CD4-positive, alpha-beta T cell treated with Interleukin-6 at 100 ng/mL for 8 hours (primary cell): ENCODE measurements at places on chromosomes 5 and 9.

DNA sequence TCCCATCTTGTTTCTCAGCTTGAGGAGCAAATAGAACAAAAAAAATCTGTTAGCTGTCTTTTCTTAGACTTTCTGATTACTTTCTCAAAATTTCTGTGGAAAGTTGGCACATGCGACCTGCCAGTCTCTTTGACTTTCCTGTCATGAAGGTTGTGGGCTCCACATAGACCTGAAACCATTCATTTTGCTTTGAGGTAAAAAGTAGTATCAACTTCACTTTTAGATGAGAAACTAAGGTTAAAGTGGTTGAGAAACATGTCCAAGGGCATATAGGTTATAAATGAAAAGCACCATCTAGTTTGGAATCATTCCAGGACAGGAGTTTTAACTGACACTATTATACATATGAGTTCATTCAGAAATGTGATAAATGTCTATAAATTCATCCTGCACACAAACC, 42.7 kb downstream of the ST8SIA4 start:
- no peak for DNase-seq

DNA sequence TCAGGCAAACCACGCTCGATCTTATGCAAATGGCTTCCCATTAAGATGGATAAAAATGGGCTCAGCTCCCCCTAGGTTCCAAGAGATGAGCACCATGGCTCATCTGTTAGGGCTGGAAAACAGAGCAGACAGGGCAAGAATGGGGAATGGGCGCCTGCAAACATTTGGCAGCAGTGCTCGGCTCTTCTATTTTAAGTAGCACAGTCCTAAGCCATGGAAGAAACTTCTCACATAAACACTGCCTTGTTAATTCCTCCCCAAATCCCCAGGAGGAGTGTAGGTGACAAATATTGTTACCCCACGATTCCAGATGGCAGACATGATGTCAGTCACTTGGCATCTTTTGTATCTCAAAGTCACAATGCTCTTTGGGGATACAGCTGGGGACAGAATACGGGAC, 221.8 kb downstream of the ICE1 start:
- DNase-seq: no peak

DNA sequence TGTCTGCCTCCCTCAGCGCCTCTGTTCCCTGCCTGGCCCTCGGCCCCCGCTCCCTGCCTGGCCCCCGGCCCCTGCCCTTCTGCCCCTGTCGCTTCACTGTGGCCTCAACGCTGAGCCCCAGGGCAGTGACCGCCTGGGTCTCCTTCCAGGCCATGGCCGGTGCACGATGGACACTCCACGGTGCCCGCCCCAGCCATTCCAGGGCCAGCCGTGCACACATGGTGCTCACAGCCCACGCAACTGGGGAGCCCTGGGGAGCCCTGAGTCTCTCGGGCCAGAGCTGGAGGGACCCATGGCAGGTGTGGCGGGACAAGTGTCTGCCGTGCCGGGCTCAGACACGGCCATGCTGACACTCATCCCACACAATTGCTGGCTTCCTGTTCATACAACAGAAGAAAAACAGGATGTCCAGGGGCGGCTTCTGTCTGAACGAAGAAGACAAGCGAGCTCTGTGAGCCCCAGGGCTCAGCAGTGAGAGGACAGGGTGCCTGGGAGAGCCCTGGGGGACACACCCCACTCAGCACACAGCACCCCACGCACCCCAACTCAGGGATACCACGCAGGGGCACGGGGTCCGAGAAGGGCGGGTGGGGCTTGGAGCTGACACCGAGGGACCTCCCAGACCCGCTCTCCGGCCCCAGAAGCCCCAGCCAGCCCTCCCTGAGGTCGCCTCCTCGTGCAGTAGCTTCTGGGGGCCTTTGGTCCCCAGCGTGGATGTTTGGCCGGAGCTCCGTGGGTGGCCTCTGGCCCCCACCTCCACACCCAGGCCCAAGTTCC, 35.7 kb downstream of the EXD3 start:
- peak; percentile 61 for DNase-seq

- DNase-seq: no peak
Observed at GRCh38 chr9:14071484-14071883, 242.5 kb downstream of the NFIB start.

DNA sequence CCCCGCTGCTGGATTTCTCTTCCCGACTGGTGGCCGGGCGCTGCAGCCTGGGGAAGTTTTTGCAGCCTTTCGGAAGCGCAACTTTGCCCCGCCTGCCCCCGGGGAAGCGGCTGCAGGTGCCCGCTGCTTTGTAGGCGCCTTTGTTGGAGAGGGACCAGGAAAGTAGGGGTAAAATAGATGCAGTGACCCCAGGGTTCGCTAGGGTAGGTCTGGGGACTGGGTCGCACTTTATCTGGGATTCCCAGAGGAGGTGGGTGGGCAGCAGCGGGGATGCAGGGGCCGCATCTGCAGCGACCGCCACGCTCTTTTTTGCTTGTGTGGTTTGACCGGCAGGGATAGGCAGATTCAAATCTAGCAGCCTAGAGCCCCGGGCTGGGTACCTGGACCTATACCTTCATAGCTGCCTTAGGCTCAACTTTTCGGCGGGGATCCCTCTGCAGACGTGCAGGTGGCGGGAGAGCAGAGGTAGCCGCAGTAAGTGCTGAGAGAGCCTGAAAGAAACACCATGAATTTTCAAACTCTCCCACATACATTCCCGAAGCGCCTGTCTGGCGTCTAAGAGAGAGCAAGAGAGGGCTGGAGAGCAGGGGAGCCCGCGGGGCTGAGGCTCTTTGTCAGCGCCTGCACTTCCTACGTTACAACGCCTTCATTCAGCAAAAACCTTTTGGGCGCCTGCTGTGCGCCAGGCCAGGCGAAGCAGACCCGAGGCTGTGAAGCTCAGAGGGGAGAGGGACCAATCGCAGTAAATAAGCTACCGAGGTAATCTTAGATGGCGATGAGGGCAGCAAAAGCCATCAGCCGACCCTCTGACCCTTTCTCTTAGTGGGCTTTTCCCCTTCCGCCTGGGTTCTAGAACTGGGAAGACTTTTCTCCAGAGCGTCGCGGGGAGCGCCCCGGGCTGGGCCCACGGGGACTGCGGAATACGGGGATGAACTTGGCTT, 642 bp downstream of the SV2C start:
- DNase-seq: no peak

DNA sequence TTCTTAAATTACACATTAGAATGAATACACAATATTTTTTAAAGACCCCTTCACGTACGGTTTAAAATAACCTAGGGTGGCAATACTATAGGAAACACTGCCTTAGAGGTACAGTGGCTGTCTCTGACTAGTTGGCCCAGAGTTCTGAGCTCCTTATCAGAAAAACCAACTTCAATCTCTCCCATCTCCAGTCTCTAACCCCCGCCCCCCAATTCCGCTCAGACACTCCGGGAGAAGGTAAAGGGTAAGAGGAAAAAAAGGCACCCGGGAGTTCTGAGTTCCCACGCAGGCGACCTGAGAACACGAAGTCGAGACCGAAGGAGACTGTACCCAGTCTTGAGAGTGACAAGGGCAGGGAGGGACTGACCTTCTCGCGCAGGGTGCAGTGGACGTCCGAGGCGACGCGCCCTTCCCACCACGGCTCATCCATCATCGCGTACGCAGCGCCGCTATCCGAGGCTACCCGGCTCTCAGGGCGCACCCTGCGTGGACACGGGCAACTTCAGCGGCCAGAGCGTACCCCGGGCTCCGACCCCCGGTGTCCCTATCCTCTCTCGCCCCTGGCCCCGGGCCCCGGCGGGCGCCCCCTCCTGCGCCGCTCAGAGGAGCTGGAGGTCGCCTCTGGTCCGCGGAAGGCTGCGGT, 752 bp downstream of the CCNJL start:
- no peak for DNase-seq

DNA sequence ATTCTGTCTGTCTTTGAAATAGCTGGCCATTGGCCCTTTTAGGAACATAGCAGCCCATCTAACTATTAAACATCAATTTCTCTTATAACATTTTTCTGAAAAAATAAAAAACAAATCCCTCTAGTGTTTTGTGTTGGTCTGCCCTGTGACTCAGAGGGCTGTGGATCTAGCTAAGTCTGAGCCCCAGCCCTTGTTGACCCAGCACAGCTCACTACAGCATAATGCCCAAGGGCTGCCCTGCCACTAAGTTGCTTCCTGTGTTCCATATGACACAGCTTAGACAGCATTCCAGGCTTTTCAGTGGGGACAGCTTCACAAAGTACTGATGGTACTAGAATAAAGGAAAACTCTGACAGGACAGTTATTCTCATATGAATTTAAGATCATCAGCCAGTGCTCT, 136.0 kb downstream of the SCAMP1 start:
- DNase-seq: no peak

- DNase-seq: no peak
Observed at GRCh38 chr5:169591636-169592035, 8.1 kb downstream of the SPDL1 start.

GRCh38 chr5:59174248-59174844, 591.5 kb downstream of the RAB3C start:
- peak; percentile 49 for DNase-seq

GRCh38 chr5:174852143-174852542, 127.8 kb downstream of the MSX2 start:
- no peak for DNase-seq

DNA sequence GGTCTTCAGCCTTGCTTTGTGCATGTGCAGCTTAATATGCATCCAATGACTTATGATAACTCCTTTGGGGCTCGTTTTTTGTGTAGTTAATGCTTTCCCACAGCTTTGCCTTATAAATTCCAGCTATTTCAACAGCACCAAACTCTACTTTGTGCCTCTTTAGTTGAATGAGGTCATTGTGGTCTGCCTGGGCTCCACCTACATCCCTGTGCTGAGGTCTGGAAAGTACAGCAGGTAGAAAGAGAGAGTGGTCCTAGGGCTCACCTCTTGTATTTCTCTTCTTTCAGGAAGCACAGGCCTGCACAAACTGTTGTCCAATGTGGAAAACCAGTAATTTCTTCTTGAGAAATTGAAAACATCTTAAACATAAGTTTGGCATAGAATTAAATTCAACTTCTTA, 167.2 kb downstream of the XRCC4 start:
- DNase-seq: no peak

GRCh38 chr5:133683646-133684596, 71.6 kb upstream of the FSTL4 start:
- DNase-seq: no peak

- no peak for DNase-seq
Observed at GRCh38 chr9:135348788-135349150, 130.8 kb upstream of the PPP1R26 start.

DNA sequence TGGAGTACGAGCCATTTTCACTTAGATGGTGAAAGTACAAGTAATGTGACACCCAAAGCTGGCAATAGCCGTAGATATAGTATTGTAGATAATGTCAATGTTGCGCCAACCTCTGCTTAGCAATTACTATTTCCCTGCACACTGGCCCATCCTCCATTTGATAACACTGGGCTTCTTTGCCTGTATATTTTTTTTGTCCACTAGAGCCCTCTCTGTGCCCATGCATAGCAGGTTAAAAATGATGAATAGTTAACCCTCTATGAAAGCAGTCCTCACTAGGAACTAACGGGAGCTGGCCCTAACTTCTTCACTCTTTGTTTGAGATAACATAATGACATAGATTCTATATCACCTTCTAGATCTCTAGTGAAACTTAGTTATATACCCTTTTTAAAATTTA, 416.8 kb downstream of the TUSC1 start:
- DNase-seq: no peak

- no peak for DNase-seq
Observed at GRCh38 chr9:76650692-76651091, 113.5 kb upstream of the PCA3 start.

DNA sequence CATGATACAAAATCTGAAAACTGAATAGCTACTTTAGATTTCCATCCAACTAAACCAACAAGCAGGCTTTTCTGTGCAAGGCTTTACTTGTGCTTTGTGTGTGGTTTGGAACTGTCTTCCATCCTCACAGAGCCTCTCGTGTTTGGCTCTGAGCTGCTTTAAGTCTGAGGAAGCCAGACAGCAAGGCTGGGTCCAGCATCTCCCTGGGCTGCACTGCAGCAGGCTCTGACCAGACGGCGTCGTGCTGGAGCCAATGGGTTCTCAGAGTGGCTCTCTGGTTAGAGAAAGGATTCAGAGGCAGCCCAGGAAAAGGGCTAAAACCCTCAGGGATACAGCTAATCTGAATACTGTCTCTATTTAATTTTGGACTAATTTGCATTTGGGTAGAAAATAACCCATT, 207.9 kb upstream of the EFNA5 start:
- no peak for DNase-seq

DNA sequence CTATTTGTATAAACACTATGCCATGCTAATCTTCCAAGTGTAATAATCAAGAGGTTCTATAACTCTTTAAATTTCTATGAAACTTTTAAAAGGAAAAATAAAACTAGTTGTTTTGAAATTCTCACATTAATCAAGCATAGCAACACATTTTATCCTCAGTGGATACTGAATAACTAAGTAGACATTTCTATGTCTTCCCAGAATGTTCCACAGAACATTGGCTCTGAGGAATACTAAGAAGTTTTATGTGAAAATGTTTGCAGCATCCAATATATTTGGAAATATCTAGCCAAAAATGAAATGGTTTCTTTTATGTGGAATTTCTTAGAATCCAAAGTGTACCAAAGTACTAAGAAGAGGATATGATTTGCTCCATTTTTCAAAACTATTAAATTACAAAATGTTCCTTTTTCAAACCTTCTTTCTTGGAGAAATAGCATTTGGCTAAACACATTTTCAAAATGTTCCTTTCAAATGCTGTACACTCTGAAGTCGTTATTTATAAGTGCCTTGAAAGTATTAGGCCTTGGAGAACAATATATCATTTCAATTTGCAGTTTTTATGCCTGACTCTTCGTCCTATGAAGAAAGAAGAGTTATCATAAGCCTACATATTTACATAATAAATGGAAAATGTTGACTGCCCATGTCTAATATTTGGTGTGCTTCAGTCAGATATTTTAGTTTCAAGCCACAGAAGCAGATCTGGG, 175.6 kb upstream of the COX7C start:
- no peak for DNase-seq

- no peak for DNase-seq
Observed at GRCh38 chr5:168528521-168529373, at the start of gene FBLL1. Gene FBLL1, plus strand, starts transcription at chr5:168529305. Its CDS starts 200 bp downstream, at chr5:168529505.

GRCh38 chr5:3269395-3270169, 326.1 kb upstream of the IRX1 start:
- DNase-seq: no peak

DNA sequence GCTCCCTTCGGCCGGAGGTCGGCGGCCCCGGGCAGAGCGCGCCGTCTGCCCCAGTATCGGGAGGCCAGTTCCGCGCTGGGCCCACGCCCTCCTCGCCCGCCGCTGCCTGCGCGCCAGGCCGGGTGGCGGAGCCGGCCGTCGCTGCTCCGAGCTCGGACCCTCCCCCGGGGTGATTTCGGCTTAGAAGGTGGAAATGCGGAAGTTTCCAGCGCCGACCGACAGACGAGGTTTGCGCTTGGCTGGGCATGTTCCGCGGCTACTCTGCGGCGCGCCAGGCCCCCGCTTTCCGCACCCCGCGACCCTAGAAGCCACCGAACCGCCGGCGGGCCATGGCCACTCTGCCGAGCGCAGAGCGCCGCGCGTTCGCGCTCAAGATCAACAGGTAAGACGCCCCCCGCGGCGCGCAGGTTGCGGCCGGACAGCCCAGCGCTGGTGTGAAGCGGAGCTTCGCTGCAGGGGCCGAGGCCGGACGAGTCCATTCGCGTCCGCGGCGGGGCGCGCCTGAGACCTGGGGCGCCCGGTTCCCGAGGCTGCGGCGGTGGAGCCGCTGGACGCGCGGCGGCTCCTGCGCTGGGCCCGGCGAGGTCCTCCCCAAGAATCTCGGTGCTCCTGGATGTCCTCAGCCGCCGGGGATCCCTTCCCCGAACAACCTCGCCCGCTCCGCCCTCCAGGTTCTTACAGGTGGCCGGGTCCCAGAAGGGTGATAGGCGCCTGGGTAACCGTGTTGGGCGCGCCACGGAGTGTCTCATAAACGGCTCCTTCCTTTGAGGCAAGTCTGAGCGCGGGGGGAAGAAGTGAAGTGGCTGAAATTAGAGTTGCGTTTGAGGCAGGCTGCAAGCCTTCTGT, at the start of gene DOCK8:
TSS of gene DOCK8 (plus strand) at position 218 of the 846 bp plus-strand sequence. CDS start at position 330, 112 bp downstream.
- DNase-seq: peak; percentile 44
